ENCODE measurements at places on chromosomes 4 and X.

GRCh38 chr4:161936625-161937550 is 226.9 kb downstream of the FSTL5 start:
- no peak for DNase-seq

- DNase-seq: no peak
Observed at GRCh38 chr4:89298788-89299152, 8.8 kb downstream of the GPRIN3 start.

GRCh38 chr4:2412534-2412884 is 5.9 kb downstream of the ZFYVE28 start:
- DNase-seq: peak; percentile 59

DNA sequence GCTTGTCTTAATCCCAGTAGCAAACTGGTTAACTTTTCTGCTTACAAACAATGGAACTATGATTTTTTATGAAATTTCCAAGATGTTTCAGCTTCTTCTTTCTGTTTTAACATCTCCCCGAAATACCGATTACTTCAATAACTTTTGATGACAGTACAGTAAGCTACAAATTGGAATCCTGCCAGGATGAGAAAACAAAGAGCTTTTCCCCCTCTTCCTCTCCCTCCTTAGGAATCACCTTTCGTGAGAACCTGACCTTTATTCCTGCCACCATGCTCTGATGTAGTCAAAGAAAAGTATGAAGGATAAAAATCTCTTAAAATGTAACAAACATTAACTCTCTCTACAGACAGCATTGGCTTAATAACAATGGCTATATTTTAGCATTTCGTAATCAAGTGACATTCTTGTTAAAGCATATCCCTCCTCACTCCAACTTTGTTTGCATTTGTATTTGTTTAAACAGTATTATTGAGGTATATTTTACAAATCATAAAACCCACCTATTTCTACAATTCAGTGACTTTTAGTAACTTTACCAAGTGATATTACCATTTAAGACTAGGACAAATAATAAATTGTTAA is 148.7 kb upstream of the NAP1L5 start:
- no peak for DNase-seq

- DNase-seq: no peak
Observed at GRCh38 chr4:143296397-143297067, 40.1 kb upstream of the GAB1 start.

GRCh38 chr4:163582703-163583102 is 88.2 kb downstream of the TMA16 start:
- DNase-seq: no peak

DNA sequence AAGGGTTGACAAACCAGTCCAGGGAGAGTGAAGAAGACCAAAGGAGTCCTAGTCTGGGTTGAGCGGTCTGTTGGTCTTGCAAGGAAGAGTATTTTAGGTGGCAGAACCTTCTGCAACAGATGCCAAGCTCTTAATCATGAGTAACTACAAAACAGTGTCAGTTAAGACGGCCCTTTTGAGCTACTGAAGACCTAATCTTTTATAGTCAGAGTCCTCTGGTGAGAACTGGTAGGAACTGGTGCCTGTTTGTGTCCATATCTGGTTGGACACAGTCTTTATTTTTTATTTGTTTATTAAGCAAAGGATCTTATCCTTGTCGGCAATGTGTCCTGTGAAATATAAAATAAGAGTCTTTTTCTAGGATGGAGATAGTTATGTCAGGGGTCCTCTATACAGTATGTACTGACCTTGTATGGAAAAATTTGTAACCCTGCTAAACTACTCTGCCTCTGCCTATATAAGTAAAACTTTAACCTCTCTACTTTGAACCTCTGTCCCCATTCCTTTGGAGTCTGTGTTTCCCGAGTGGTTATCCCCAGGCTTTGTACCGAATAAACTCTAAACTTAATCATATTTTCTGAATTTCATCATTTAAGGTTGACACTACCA is 47.1 kb downstream of the FAM13A start:
- no peak for DNase-seq

DNA sequence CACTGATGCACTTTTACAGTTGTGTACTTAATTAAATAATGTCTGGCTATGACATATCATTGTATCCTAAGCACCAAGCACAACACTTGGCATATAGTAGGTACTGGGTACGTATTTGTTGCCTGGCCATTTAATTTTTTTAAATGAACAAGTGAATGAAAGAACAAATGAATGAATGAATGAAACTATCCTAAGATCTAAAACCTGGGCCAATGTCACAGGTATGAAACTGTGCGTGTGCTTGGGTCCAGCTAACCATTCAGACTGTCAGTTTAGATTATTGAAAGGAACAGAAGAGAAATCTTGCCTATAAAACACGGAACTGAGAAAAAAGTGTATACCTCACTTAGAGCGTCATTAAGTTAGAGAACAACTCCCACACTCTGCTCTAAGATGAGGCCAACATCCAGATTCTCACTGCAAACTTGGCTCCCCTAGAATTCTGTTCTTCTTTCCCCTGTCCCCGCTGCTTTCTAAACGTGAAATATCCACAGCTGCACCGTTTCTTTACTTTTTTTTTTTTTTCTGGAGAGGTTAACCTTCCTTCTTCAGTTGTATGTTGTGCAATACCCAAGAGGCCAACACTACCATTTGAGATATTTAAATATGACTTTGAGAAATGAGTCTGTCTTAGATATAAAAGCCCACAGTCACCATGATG is 17.3 kb upstream of the SEL1L3 start:
- DNase-seq: no peak

GRCh38 chr4:8238036-8238511 is 31.5 kb upstream of the HTRA3 start:
- DNase-seq: no peak

- no peak for DNase-seq
Observed at GRCh38 chrX:85859426-85859825, 187.9 kb downstream of the CHM start.

DNA sequence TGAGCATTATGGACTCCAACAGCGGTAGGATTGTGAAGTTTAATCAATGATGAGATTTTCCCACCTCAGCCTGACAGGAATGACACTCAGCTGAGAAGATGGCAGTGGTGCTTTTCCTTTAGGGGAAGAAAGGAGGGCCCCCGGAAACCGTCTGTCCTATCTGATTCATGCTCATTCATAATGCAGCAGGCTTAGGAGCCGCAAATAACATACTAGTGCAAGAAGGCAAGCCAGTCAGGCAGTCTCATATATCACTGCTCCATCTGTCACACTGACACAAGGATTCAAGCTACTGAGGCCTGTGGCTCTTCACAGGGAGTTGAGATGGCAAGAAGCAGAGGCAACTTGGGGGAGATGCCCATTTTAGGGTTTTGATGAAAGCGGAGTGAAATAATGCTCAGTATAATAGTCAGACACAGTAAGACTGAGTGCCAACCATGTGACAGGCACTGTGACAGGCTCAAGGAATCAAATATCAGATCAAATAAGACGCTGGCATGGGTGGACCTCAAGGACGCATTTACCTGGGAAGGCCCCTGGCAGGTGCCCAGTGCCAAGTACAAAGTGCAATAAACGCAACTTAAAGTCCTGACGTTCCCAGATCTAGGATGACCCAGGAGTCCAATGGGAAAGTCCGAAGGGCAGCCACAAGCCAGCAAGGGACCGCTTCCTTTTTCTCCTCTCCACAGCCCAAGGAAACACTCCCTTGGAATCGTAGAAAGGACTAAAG is 63.4 kb downstream of the FHDC1 start:
- no peak for DNase-seq

- no peak for DNase-seq
Observed at GRCh38 chr4:56307423-56307822, 79.9 kb downstream of the AASDH start.

DNA sequence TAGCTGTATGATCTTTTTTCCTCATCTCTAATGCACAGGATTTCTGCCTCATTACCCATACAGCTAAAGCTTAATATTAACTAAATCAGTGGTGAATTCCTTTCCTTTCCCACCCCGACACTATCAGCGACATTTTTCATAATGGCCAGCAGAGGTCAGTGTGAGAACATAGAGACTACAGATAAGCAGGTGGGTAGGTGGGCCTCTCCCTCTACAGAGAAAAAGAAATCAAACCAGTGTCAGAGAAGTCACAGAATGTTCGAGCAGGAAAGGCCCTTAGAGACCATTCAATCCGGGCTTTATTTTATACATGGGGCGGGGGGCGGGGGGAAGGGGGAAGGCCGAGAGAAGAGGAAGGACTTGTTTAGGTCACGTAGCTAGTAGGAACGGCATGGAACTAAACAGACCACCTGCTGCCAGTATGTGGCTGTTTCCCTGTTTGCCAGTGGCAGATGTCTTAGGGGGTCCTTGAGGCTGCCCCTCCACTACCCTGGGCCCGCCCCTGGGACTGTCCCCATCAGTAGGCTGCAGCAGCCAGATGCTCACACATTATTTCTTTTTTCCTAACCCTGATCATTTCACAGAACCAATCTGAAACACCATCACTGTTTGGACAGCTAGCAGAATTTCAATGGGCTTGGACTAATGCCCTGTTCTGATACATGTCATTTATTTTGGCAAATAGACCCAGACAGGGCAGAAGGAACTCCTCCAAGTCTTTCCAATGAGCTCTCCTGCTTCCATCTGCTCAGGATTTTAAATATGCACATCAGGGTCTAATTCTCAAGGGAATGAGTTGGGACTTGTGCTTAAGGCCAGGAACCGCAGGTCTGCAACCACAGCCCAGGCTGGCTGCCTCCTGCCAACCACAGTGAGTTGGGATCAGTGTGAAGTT is 133.4 kb downstream of the ATG4A start:
- no peak for DNase-seq

DNA sequence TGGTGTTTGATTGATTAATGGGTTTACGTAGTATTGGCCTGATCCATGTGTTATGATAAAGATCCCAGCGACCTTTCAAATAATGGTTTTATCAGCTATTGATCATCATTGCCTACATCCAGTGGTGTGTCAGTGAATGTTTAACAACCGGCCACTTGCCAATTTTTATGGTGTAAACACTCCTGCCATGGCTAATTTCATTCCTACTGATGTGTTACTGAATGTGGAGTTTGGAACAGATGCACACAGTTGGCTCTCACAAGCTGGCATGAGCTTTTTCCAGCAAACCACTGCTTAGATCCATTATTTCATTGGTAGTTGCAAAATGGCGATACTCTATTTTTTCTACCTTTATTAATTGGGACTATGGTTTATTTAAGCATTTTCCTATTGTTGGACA is 139.9 kb downstream of the REPS2 start:
- DNase-seq: no peak

GRCh38 chrX:108701633-108702032 is 34.7 kb downstream of the IRS4 start:
- DNase-seq: no peak

DNA sequence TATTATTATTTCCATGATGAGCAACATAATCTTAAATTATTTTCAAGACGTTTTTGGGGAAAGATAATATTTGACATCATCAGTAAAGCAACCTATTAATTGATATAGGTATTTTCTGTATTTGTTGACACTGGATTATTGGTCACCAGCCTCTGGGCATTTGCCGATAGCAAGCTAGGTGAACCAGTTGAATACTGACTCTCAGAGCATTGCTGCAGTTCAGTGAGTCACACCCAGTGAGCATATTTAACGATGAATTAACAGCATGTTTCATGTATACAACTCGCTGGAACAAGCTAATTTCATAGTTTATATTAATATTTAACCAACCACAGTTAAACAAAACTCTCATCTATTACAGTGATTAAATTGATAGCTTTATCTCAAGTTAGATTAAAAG is 1006.0 kb upstream of the DIAPH2 start:
- DNase-seq: no peak

DNA sequence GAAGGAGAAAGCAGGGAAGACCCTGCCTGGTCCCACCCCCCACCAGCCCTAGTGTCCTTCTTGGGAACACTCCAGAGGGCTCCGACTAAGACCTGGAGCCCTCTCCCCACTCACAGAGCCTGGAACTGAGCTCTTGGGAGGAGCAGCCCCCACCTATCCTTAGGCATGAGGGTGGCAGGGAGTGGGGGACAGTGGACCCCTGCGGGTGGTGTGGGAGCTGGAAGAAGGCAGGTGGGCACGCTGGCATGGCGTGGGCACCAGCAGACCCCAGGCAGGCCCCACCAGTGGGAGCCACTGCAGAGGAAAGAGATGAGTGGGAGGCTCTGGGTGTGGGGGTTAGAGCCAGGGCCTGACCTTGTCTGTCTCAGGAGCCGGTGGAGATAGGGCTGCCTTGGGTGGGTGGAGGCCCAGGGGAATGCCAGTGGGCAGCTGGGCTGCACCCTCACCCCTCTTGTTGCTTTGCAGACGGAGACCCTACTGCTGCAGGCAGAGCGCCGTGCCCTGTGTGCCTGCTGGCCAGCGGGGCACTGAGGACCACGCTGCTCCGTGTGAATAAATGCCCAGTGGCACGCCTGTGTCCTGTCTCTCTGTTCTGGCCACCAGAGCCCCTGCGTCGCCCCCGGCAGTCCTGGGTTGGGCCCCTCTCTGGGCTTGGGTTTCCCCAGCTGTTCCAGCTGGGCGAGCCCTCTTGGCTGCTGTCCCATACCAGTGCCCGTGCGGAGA is 15.6 kb upstream of the NAT8L start:
- no peak for DNase-seq

GRCh38 chr4:176289561-176289960 is 20.5 kb upstream of the ASB5 start:
- no peak for DNase-seq

GRCh38 chrX:110407910-110408545 is 49.4 kb downstream of the RTL9 start:
- DNase-seq: no peak

DNA sequence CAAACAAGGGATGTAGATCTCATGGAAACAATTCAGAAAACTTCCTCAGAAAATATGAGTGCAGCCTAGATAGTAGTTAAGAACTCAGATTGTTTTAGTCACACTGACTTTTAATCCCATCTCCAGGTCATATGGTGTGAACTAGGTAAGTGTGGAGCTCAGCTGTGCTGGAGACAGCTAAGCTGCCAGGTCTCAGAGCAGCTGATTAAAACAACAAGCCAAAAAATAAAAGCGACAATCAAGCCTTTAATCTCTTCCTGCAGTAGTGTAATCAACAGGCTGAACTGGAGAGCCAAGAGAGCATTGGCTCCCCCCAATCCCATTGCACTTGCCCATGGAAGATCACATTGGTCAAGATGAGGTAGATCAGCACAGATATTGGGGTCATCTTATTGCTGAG is 98.3 kb upstream of the ATOH1 start:
- no peak for DNase-seq

- DNase-seq: no peak
Observed at GRCh38 chr4:53920116-53920515, 144.3 kb downstream of the CHIC2 start.

GRCh38 chr4:74638001-74638400 is 156.3 kb downstream of the BTC start:
- DNase-seq: no peak

GRCh38 chr4:11698846-11699590 is 270.3 kb upstream of the HS3ST1 start:
- DNase-seq: no peak

- DNase-seq: no peak
Observed at GRCh38 chrX:11420851-11421250, 127.6 kb downstream of the AMELX start.

DNA sequence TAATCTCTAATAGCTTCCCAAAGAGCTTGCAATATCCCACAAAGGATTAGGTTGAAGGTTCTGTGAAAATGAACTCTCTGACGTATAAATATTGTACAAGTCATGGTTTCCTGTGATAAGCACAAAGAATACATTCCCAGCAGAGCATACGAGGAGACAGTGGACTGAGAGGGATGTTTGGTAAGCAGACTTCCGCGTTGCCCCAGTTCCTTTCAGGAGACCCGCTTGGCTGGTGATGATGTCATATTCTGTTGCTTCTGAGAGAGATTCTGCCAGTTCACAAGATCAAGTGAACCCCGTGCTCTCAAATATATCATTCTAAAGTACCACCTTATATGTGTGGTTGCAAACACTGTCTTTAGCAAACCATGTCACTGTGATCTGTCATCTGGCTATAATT is 323.9 kb upstream of the CASK start:
- DNase-seq: no peak

GRCh38 chr4:140756319-140757231 is at the start of gene TBC1D9:
TSS of gene TBC1D9 (minus strand) at chr4:140756385. CDS start at chr4:140756045, 340 bp downstream.
- DNase-seq: peak; percentile 1

Measured in stimulated activated CD4-positive, alpha-beta T cell treated with anti-CD3 and anti-CD28 coated beads, Interleukin-12 subunit alpha, Interleukin-12 subunit beta, amount 100 ng/mL, for 24 hours (primary cell).